ENCODE measurements at places on chromosomes 16 and 17.

DNA sequence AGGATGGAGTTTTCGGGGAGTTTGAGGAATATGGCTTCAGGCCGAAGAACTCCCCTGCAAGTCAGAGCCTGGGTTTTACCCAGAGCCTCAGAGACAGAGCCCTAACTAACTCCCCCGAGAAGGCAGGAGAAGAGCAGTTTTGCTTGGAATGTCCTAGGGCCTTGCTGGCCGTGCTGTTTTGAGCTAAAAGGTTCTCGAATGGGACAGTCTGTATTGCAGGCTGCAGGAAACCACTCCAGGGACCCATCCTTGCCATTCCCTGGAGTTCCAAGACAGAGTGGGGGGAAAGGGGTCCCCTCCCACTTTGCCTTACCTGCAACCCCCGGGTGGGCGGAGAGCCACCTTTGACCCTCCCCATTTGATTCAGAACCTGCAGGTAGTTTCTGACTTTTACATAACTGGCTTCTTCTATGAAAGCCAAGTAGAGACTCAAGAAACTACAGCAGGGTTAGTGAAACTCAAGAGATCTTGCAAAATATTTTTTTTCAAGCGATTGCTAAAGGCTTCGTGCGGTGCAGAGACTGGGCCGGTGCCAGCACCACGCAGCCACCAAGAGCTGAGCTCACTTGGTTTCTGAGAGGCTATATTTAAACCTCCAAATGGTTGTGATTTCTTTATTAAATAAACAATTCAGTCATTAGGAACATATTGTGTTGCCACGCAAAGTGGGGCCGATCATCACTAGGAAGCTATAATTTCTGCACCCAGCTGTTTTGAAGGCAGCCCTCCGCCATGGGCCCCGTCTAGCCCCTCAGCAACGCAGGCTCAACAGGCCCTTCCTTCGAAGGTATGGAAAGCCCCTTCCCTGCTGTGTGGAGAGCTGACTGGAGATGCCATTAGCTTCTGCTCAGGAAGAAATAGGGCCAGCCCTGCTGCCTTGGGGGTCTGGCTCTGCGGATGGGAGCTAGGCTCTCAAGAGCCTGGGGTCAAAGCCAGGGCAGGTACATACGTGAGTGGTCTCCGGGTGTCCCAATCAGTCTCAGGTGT is 223.0 kb downstream of the NTN1 start:
- DNase-seq = no peak

DNA sequence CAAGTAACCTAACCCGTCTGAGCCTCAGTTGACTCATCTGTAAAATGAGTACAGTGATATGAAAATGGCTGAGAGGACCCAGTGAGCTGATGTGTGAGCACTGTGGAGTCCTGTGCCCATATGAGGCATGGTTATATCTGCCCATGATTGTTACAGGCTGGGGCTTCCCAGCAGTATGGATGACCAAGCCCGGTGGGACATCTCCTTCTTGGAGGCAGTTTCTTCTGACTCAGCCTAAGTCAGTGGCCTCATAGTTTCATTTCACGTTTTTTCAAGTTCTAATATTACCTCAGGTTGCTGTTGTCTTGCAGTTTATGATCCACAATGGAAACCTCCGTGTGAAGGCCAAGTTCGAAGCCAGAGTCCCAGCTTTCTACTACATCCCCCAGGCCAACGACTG is 4.8 kb downstream of the ADAP2 start:
- no peak for DNase-seq

DNA sequence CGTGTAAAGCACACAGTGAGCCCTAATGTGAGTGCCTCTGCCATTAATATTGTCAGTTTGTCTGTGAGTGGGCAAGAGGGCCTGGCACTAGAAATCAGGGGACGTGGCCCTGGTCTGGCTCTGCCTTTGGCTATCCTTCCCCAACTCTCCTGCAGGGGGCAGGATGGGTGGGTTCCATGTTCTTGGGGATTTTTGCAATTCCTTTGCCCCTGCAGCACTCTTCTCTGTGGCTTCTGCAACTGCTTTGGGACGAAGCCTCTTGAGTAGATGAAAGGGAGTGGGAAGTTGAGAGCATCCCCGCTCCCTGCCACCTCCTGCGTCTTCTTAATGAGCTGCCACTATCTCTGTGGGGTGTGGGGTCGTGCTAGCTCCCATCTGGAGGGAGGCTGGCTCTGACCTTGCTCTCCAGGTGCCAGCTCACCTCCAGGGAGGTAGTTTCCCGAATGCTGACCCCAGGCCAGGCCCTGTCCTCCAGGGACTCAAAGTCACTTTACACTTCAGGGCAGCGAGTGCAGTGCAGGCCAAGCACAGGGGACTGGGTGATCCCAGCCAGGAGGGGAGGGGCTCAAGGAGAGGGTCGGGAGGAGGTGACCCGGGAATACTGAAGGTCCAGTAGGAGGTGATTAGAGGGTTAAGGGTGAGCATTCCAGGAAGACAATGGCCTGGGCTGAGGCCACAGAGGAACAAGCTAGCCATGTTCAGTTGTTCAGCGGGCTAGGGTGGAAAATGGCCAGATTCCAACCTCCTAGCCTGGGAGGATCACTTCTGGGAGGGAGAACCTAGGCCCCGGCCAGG is 121.0 kb upstream of the NLRP1 start:
- no peak for DNase-seq

- no peak for DNase-seq
Measured at GRCh38 chr16:51172368-51172767, 21.3 kb upstream of the SALL1 start.

DNA sequence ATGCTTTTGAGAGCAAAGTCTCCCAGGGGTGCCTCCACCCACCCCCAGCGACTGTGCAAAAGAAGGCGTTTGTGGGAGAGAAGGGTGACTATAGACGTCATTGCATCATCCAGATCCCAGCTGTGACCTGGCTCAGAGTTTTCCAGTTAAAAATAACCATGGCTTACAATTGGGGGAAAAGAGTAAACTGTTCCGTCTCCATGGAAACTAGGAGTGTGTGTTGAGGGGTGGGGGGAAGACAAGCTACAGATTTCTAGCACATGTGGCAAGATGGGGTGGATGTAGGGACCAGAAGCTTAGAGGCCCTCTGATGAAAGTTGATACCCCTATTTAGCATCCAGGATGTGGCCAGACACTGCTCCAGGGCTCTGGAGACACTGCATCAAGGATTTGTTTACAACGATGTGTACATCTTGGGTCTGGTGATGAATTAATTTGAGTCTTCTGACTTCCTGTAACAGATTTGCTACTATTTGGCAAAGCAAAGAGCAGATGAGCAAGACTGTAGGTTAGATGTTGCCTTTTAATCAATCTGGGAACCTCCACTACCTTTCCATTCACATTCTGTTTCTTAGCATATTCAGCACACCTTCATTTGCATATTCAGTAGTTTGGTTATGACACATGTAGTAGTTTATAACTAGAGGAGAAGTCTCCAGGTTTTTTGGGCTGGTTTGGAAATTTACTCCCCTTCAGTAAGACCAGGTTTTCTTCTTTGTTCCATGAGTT is 6.2 kb upstream of the DUSP14 start:
- no peak for DNase-seq

DNA sequence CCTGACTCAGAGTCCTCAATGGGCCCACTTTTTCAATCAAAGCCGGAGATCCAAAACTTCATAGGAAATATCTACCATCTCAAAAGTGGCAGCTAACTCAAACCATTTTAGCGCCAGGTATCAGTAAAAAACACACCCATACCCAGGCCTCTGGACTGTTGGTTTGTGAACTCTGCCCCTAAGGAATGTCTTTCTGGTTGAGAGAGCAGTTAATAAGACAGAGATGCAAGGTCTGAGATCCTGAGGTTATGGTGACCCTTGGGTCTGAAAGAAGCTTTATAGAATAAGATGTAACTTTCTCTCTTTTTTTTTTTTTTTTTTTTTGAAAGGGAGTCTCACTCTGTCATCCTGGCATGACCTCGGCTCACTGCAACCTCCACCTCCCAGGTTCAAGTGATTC is 350.5 kb downstream of the SOX9 start:
- no peak for DNase-seq

DNA sequence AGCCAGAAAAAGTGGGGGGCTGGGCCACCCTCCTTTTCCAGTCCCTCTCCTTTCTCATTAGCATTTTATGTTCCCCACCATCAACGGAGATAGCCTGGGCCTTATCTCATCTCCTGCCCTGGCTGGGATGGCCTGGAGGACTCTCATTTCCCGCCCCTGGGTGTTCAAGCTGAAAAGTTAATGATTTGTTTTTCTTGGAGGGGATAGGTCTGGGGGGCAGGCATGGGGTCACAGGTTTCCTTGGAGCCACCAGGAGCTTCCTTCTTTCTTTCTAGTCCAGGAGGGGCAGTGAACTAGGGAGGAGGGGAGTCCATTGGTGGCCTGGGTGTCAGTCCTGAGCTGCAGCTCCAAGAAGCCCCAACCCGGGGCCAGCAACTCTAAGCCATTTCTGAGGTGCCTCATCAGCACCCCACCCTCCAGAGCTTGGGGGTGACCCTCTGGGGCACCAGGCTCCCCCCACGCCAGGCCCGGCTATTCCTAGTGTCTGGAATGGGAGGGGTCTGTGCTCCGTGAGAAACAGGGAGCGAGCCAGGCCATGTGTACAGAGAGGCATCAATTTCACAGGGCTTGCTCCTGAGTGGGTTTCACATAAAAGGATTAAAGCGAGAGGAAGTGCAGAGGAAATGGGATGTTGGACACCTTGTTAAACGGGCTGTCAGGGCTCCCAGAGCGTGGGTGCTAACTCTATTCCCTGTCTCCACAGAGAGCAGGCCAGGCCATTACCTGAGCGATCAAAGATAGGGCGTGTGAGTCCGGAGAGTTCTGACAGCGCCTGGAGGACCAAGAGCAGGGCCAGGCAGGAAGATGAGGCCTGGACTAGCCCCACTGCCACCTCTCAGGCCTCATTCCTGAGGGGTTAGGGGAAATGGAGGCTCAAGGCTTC is 90.6 kb upstream of the LHX1 start:
- no peak for DNase-seq

DNA sequence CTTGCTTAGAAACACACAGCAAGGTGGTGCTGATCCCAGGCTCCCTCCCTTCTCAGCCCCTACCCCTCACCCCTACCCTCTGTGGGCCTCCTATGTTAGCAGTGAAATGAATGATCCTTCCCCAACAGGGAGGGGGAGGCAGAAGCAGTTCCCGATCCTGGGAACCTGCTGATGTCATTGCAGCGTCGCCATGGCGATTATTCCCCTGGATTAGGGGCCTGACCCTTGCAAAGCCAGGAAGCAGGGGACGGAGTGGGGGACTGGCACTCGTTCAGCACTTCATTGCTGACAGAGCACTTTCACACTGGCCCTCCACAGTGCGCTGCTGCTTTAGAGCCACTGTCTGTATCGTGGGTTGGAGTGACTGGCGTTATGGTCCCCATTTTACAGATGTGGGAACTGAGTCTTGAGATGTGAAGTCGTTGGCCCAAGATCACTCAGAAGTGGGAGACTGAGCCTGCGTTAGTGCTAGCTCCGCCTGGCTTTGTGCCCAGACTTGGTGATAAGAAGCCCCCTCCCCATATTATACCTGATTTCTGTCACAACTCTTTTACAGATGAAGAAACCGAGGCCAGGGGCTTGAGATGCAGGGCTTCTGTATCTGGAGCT is 26.6 kb downstream of the LASP1 start:
- DNase-seq = no peak

DNA sequence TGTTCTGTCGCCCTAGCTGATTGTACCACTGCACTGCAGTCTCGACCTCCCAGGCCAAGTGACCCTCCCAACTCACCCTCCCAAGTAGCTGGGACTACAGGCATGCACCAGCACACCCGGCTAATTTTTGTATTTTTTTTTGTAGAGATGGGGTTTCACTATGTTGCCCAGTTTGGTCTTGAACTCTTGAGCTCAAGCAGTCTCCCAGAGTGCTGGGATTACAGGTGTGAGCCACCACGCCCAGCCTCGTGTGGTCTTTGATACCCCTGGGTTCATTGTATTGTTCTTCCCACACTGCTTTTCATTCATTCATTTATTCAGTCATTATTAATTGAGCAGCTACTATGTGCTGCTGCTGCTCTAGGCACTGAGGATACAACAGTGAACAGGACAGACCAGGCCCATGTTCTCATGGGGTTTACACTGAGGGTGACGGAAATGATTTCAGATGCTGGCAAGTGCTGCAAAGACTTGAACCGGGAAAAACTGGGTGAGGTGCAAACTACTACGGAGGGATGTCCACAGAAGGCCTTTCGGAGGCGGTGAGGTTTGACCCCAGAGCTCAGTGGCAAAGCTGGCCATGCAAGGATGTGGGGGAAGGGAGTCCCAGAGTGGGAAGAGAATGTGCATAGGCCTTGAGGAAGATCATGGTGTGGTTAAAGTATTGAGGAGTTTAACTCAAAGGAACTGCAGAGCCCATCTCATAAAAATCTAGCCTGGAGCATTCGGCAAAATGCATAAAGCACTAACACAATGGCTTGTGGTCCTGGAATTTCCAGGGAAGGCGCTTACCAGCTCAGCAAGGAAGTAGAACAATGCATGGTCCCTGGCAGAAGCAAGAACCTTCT is 10.9 kb downstream of the ABCC1 start:
- no peak for DNase-seq

GRCh38 chr17:29597361-29598172 is 4.6 kb downstream of the ANKRD13B start:
- DNase-seq = no peak

DNA sequence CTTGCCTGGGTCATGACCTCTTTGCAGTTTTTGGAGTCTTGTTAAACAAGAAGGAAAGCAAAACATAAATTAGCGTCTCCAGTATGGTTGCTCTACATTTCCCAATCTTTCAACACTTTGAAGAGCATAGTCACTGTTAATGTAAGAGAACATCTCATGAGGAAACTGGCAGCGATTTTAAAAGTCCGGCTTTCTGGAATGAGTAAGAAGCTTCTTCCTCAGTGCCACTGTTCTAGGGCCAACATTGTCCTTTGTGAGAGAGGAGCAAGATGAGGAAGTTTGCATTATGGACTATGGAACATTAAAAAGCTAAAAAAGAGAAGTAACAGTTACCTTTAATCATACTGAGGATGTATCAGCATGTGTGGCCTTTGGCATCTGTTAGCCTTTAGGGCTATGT is 73.1 kb downstream of the WNT3 start:
- no peak for DNase-seq

DNA sequence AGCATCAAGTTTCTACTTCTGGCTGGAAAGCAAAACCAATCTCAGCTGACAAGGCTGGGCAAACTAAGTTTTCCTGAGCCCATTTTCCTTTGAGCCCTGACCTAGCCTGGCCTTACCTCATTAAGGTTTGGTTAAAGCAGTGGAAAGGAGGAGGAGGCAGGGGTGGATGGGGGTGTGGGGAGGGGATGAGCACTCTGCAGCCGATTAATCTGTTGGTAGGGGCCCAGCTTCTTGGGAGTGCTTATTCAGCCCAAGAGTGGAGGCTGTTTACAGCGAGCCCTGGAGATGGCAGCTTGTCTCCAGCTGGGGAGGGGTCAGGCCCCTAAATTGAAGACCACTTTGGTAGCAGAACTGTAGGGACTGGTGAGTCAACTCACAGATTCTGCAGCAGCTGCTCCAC is 12.0 kb downstream of the SMCR8 start:
- DNase-seq = no peak

DNA sequence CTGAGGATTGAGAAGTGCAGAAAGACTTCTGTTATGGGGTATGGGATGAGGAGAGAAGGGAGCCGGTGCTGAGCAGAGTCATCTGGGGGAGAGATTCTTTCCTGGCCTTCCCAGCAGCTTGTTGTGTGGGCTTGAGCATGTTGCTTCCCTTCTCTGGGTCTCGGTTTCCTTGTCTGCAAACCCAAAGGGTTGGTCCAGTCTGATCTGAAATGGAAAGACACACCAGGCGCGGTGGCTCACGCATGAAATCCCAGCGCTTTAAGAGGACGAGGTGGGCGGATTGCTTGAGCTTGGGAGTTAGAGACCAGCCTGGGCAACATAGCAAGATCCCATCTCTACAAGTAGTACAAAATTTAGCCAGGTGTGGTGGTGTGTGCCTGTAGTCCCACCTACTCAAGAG is 6.0 kb downstream of the SOCS3 start:
- DNase-seq = no peak

GRCh38 chr17:59846394-59847165 is 46.2 kb downstream of the TUBD1 start:
- DNase-seq = peak; percentile 68
